ENCODE measurements at places on chromosomes 3 and 15. TPM values are rescaled to one million over a fixed set of nuclear protein-coding genes. Genes with fewer than 3 reads are reported as not detected.

DNA sequence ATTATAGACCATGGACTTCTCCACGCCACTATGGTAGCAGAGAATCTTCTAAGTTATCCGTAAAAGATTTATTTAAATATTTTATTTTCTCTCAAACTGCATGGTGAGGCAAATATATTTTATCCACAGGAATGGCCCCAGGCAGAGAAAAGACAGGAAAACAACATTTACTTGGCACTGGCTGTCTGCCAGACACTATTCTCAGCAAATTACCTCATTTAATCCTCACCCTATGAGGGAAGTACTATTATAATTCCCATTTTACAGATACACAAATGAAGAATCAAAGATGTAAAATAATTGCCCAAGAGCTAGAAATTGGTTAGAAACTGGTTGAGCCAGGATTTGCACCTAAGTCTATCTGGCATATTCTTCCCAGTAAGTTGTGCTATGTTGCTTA, 361.4 kb upstream of the IL12A start:
- H3K27me3 ChIP-seq, result no peaks in the 10 kb centered on the region
- no peaks in the 10 kb centered on the region for H3K36me3 ChIP-seq
- no peak for DNase-seq
- H3K4me3 ChIP-seq, result no peak overlapping the region

DNA sequence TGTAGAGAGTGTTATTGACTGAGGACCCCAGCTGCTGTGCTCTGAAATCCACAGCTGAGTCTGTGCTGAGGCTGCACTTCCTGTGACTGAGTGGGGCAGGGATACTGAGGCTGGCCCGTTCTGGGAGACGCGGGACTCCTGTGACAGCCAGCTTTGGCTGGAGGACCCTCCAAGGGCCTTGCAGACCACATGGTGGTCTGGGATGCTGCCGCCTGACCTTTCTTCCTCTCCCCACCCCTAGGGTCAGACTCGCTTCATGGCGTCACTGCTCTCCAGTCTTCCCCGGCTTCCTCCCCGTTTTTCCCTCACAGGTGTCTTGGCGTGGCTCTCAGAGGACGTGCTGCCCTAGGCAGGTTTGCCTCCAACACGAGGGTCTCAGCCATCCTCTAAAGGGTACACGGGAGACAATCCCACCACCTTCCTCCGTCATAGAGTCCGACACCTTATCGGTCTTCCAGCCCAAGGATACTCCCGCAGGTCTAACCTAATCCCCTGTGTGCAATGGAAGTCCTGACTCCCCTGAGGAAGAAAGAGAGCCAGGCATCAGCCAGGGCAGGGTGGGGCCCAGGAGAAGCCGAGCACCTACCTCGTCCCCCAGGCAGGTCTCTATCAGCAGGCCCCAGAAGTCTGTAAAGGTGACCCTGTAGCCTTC, 19.9 kb upstream of the EHD4 start:
- DNase-seq, result peak; percentile 16
- no peaks in the 10 kb centered on the region for H3K4me1 ChIP-seq
- no peaks in the 10 kb centered on the region for H3K36me3 ChIP-seq
- H3K4me3 ChIP-seq, result no peak overlapping the region
- H3K27me3 ChIP-seq, result no peaks in the 10 kb centered on the region

THRB gene
- not detected for total RNA-seq

RGMA gene
- not detected for total RNA-seq

NBEAL2 gene
- total RNA-seq, result 165 TPM
